ENCODE measurements at places on chromosomes 7 and 10. TPM values are rescaled to one million over a fixed set of nuclear protein-coding genes. Genes with fewer than 3 reads are reported as not detected.

GRCh38 chr10:120794390-120794789, 56.8 kb upstream of the WDR11 start:
- no peak for DNase-seq

DNA sequence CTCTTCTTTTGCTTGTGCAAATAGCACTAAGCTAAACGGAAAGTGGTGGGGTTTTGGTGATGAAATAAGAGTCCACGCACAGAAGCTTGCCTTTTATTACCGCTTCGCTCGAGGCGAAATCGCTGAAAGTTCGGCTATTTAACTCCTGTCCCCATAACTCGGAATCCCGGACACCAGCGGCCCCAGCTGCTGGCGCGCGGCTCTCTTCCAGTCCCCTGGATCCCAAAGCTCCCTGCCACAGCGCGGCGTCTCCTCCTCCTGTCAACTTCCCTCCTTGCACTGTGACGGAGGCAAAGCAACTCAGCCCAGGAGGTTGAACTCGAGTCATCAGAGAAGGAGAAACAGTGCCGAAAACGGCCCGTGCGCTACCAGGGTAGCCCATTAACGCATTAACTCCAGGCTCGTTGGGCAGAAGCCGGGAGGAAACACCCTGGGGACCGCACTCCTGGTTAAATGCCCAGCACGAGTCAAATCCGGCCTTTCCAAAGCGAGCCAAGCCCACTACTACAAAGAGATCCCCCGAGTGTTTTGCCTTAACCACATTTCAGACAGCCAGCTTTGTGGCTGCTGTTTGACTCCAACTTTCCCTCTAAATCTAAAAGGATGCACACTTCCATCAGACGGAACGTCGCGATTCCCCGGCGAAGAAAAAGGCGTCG, 1.3 kb downstream of the SEMA3D start:
- DNase-seq: no peak

TSPAN14 gene
- total RNA-seq: 76.6 TPM

GRCh38 chr7:158344706-158345300, 242.8 kb downstream of the PTPRN2 start:
- no peak for DNase-seq

- DNase-seq: no peak
Measured at GRCh38 chr7:152328234-152328633, 107.6 kb downstream of the KMT2C start.
